Activated naive CD4-positive, alpha-beta T cell treated with anti-CD3 and anti-CD28 coated beads, Interleukin-2, amount 10 ng/mL, durations not matched to agents 7 days and 5 days (primary cell): ENCODE measurements at places on chromosomes 16 and 17.

GRCh38 chr16:59124056-59124455, 389.9 kb upstream of the GOT2 start:
- no peak for DNase-seq

DNA sequence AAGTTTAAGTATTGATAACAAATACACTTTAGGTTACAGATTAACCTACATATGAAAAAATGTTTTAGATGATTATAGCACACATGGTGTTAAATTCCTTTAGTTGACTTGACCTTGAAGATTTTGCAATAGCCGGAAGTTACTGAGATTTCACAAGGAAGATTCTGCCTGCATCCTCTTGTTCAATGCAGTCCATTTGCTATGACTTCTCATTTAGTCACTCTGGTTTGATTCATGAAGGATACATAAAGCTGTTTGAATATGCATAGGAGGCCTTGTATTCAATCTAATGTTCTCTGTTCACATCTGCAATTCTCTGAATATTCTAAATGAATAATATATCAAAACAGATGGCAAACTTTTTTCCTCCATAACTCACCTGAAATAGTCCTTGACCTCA, 870.2 kb upstream of the GOT2 start:
- DNase-seq, result no peak

- DNase-seq, result peak; percentile 60
These were observed 22.6 kb upstream of the SPATA32 start for GRCh38 chr17:45284176-45285140.

DNA sequence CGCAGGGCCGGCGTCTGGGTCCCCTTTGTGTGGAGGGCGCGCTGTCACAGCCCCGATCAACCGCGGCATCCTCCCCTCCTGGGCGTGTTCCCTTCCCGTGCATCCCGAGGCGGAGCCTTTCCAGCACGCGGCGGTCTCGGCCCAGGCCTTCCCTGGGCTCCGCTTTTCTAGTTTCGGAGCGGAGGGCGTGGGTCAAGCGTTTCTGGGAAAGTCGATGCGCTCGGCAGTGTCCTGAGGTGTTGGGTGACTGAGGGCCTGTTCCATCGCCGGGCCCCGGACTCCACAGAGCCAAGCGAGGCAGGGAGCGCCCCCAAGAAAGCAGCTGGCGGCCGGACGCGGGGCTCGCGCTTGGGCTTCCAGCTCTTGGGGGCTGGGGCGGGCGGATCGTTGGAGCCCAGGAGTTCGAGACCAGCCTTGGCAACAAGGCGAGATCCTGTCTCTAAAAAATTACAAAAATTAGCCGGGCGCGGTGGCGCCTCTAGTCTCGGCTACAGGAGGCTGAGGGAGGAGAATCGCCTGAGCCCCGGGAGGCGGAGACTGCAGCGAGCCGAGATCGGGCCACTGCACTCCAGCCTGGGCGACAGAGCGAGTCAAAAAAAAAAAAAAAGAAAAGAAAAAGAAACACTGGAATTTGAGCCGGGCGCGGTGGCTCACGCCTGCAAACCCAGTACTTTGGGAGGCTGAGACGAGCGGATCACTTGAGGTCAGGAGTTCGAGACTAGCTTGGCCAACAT, 806 bp downstream of the IFT140 start:
- peak; percentile 41 for DNase-seq

GRCh38 chr16:760065-760464, 469 bp upstream of the MSLN start:
- no peak for DNase-seq

DNA sequence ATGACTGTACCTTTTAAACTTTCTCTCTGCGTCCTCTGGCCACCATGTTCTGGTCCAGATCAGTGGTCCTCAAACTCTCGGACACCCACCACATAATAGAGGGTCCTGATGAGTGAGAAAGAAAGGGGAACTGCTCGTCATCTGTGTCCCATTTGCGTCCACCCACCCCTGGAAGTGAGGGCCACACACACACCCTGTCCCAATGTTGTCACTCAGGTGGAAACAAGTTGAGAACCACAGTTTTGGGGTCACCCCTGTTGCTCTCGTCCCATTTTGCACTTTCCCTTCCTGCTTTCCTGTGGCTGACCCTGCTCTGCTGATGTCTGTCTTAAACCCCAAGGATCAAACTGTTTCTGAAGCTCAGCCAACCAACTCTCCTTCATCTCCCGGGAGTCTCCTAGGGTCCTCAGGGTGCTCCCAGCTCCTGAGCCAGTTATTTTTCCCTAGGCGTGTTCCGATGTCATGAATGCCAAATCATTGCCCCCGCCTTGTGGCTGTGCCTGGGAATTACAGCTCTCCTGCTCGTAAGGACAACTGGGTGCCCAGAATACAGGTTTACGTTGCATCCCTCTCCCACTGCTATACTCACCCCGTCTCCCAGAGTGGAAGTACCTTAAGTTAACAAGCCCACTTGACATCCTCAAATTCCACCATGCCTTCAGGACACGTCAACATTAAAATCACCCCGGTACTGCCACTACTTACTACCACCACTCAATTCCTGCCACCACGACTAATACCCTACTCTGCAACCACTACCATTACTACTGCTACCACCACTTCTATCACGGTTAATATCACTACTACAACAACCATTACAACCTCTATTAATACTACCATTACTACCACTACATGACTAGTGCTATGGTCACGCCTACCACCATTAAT, 26.0 kb upstream of the HNF1B start:
- DNase-seq, result peak; percentile 62

GRCh38 chr17:48570325-48571023, 7.7 kb downstream of the HOXB4 start:
- no peak for DNase-seq
